ENCODE measurements at places on chromosomes 7 and 10. TPM values are rescaled to one million over a fixed set of nuclear protein-coding genes. Genes with fewer than 3 reads are reported as not detected.

Gene SSC4D
- total RNA-seq: 0.37 TPM

Gene OR2A42
- not detected for total RNA-seq

Gene SCIN
- 0.20 TPM for total RNA-seq

Gene C7orf57
- 1.1 TPM for total RNA-seq

Gene SYNPO2L
- not detected for total RNA-seq

Gene CRCP
- total RNA-seq: 34.8 TPM

Gene AKR1B15
- not detected for total RNA-seq

Gene STAG3
- total RNA-seq: 21.1 TPM

Gene STX1A
- total RNA-seq: 4.9 TPM

Gene GIMAP4
- 72.7 TPM for total RNA-seq

Gene ATP6V0A4
- not detected for total RNA-seq

Gene GTF2IRD1
- 2.0 TPM for total RNA-seq

Gene APBB1IP
- total RNA-seq: 66.3 TPM

Gene TAS2R3
- total RNA-seq: 0.60 TPM

Gene CASD1
- 12.8 TPM for total RNA-seq

Gene CLIP2
- 0.62 TPM for total RNA-seq

Gene PLAC9
- total RNA-seq: not detected

Gene EPDR1
- 2.6 TPM for total RNA-seq

Gene TRIM24
- total RNA-seq: 17.9 TPM

Gene SCART1
- 0.45 TPM for total RNA-seq

Gene CYP2C18
- not detected for total RNA-seq

Gene GIMAP5
- 47.1 TPM for total RNA-seq

Gene GARIN1A
- 0.30 TPM for total RNA-seq

Gene NKX1-2
- not detected for total RNA-seq

Gene JAKMIP3
- total RNA-seq: 0.21 TPM

Gene HOXA4
- total RNA-seq: not detected

Gene CYP3A7
- total RNA-seq: not detected

Gene CCDC71L
- 17.8 TPM for total RNA-seq

Gene SFTPA1
- not detected for total RNA-seq

Gene NRG3
- total RNA-seq: not detected

Gene ZNF273
- total RNA-seq: 9.8 TPM

Gene SLIT1
- 0.08 TPM for total RNA-seq

Gene ACTL6B
- not detected for total RNA-seq

Gene SMKR1
- 4.1 TPM for total RNA-seq

Gene PAPOLB
- 0.04 TPM for total RNA-seq

Gene C10orf67
- 0.60 TPM for total RNA-seq

Gene CALY
- total RNA-seq: not detected

Gene CACNB2
- total RNA-seq: not detected

Gene TMEM236
- 0.12 TPM for total RNA-seq

Gene FZD1
- total RNA-seq: 0.22 TPM

Gene COL28A1
- total RNA-seq: not detected

Gene DDC
- total RNA-seq: 0.64 TPM

Gene NEUROG3
- 0.21 TPM for total RNA-seq

Gene SDK1
- total RNA-seq: 0.49 TPM

Gene CRHR2
- not detected for total RNA-seq

Gene AGAP5
- total RNA-seq: 6.7 TPM

Gene RET
- total RNA-seq: not detected

Gene ZNF37A
- total RNA-seq: 19.2 TPM

Gene SLC35B4
- total RNA-seq: 15.7 TPM

Gene MEST
- total RNA-seq: 15.1 TPM

Gene NPVF
- not detected for total RNA-seq

Gene PTF1A
- not detected for total RNA-seq

Gene OPALIN
- total RNA-seq: not detected

Gene ANKRD2
- not detected for total RNA-seq

Gene FAM25G
- not detected for total RNA-seq

Gene GOLGA7B
- total RNA-seq: 0.80 TPM
